ENCODE measurements at places on chromosomes 1 and 21. TPM values are rescaled to one million over a fixed set of nuclear protein-coding genes. Genes with fewer than 3 reads are reported as not detected.

RGS13 gene
- polyA plus RNA-seq, result not detected

- DNase-seq, result no peak
Observed at GRCh38 chr1:105872817-105873216, 1183.7 kb upstream of the PRMT6 start.

DCLRE1B gene
- polyA plus RNA-seq, result 3.4 TPM

GRCh38 chr1:143497374-143497747, 474.4 kb downstream of the FAM72C start:
- no peak for DNase-seq

MNDA gene
- not detected for polyA plus RNA-seq

DNA sequence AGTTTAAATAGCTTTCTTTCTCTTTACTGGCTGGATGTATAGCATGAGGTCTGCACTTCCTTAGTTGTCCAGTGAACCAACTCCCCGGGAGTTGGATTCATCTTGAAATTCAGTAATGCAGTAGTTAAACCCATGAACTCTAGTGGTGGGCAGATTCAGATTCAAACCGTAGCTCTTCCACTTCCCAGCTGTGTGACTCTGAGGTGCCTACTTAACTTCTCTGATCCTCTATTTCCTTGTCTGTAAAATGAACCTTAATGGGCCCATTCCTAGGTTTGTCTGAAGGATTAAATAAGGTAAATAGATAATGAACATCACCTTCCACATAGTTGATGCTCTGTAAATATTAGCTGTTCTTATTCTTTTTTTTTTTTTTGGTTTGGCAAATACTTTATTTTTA, 16.5 kb downstream of the PIK3CD start:
- no peak for DNase-seq

WNT4 gene
- 0.02 TPM for polyA plus RNA-seq

LCE1D gene
- polyA plus RNA-seq, result not detected

SPRR2B gene
- polyA plus RNA-seq, result not detected

DNA sequence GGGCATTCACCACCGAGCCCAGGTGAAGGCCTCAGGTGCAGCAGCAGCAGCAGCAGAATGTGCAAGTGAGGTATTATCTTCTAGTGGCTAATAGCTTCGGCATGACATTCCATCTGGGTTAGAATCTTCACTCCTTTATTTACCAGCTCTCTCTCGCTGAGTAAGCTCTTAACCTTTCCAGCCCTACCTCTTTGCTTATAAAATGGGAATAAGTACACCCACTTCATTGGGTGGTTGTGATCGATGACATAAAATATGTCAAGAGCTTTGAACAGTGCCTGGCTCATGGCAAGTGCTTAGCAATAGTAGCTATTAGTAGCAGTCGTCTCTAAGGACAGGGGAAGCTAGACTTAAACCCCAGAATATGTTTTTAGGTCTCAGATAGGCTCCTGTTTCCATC, 149.5 kb downstream of the NOS1AP start:
- no peak for DNase-seq

CCDC24 gene
- 2.0 TPM for polyA plus RNA-seq

GRCh38 chr1:206059355-206059915, 6.5 kb downstream of the RHEX start:
- no peak for DNase-seq

PRDM16 gene
- polyA plus RNA-seq, result 0.01 TPM

GRCh38 chr1:211532088-211532444, 40.1 kb upstream of the RD3 start:
- DNase-seq, result no peak

DNA sequence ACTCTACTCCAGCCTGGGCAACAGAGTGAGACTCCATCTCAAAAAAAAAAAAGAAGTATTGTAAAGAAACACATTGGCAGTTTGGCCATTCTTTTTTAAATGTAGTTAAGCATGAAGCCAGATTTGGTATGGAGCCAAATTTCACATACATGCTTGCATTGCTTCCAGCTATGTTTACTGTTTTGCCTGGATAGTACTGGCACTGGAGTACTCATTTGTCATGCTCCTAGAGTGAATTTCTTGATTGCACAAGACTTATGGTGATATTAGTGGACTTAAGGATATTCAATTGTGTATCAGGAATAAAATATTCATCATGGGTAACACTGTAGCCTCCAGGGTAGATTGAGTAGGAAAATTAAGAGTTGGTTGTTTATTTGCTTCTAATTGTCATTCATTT, 24.5 kb upstream of the SLC9A1 start:
- DNase-seq, result no peak

GRCh38 chr1:225778337-225778669, 677 bp downstream of the SRP9 start:
- DNase-seq, result no peak

LAD1 gene
- polyA plus RNA-seq, result not detected

GUCA2B gene
- polyA plus RNA-seq, result not detected

CFHR4 gene
- polyA plus RNA-seq, result not detected

- no peak for DNase-seq
Observed at GRCh38 chr1:26469558-26469957, 2.7 kb upstream of the HMGN2 start.

GRCh38 chr1:206082831-206083695, 30.1 kb downstream of the RHEX start:
- DNase-seq, result no peak

DNA sequence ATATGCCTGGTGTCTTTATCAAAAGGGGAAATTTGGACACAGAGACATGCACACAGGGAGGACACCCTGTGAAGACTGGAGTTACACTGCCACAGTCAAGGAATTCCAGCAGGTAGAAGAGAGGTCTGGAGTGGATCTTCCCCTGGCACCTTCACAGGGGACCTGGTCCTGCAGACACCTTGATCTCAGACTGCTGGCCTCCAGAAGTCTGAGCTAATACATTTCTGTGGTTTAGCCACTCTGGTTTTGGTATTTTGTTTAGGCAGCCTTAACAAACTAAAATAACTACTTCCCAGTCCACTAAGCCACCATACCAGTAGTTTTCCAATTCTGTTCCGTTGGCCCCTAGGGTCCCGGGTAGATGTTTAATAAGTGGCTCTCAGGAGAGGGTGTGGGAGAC, 164.7 kb downstream of the SETD4 start:
- DNase-seq, result no peak

DNA sequence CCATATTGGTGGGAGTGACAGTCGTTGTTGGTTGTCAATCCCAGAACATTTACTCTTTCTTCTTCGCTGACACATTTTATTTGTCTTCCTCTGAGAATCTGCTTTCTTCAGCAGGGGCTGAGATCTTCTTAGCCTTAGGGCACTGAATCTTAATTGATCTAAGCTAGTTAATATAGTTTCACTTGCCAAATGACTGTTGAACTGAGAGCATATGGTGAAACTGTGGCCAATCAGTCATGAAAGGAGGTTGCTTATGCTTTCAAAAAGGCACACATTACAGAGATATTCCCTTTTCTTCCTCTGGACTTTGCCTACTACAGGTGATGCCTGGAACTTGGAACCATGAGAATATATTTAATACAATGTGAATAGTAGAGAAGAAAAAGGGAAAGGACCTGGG, 60.0 kb upstream of the KIAA0040 start:
- DNase-seq, result no peak

GRCh38 chr1:185267301-185267700, 49.7 kb downstream of the IVNS1ABP start:
- DNase-seq, result no peak

GRCh38 chr1:97297611-97298010, 576.0 kb downstream of the PTBP2 start:
- no peak for DNase-seq

- DNase-seq, result no peak
Observed at GRCh38 chr1:60402216-60402615, 328.6 kb upstream of the C1orf87 start.

- no peak for DNase-seq
Observed at GRCh38 chr1:40799351-40799867, 15.8 kb downstream of the KCNQ4 start.

DNA sequence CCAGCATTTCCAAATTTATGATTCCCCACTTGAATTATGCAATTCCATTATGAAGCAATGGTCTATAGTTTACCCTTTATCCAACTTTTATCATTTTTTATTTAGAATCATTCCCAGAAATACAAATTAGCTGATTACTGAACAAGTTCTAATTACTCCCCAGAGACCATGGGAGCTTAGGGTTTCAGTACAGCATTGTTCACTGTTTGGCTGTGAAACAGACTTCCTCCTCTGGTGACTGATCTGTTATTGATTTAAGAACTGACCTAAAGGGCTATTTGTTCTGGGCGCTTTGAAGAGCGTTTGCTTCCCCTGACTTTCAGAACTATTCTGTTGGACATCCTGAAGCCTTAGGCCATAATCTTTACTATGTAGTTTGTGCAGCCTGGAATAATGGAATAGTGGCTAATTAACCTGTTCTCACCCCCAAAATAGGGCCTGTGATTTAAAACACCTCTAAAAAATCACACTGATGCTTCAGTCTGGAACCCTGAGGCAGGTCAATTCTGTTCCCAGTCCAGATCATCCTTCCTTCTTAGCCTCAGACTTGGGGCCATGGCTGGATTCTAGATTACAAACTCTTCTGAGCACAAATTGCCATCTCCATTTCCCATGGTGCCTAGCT, 58.7 kb downstream of the ALG14 start:
- DNase-seq, result no peak

SORT1 gene
- polyA plus RNA-seq, result 38.6 TPM

ASCL5 gene
- polyA plus RNA-seq, result not detected

MRPS15 gene
- 34.4 TPM for polyA plus RNA-seq

CYP4A22 gene
- polyA plus RNA-seq, result not detected

GRCh38 chr1:211842518-211842917, 12.0 kb upstream of the LPGAT1 start:
- DNase-seq, result no peak

SH2D2A gene
- not detected for polyA plus RNA-seq

CLCA4 gene
- polyA plus RNA-seq, result not detected

COL16A1 gene
- 88.3 TPM for polyA plus RNA-seq

Measured in BJ (cell line).